ENCODE measurements at places on chromosomes 3 and 15.

DNA sequence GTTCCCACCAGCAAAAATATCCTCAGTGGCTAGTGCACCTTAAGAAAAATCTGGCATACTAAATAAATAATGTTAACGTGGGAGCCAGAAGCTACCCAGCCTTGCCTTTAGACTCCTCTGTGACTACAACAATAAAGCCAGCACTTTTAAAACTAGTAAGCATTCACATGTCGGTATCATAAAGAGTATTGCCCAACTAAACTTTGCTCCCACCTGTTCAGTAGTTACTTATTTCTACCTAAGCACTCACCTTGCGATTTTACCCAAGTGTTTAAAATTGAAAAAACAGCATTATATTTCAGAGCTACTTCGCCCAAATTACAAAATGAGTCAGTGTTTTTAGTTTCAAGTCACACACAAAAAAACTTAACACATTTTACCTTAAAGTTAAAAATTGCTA lies 12.8 kb downstream of the ALDH1L1 start:
- no peak for DNase-seq

DNA sequence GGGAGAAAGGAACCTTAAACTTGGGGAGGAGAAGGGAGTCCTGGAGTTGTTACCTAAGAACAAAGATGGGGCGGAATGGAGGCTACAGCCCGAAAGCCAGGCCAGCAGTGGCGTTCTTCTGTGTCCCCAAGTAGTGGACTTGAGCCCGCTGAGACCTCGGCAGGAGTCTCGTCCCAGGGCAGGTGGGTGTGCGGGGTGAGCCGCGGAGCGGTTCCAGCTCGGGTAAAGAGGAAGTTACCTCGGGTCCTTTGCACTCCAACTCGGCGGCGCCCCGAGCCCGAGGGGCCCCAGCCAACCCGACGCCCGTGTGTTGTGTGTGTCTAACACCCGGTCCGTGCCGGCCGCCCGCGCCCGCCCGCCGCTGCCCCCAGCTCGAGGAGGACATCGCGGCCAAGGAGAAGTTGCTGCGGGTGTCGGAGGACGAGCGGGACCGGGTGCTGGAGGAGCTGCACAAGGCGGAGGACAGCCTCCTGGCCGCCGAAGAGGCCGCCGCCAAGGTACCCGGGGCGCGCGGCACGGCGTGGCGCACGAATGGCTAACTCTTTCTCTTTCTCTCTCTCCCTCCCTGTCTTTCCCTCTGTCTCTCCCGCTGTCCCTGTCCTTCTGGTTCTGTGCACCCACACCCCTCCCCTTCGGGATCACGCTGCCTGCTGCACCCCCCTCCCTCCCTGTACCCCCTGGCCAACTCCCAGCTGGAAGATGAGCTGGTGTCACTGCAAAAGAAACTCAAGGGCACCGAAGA lies 959 bp downstream of the TPM1 start:
- DNase-seq: peak; percentile 49

DNA sequence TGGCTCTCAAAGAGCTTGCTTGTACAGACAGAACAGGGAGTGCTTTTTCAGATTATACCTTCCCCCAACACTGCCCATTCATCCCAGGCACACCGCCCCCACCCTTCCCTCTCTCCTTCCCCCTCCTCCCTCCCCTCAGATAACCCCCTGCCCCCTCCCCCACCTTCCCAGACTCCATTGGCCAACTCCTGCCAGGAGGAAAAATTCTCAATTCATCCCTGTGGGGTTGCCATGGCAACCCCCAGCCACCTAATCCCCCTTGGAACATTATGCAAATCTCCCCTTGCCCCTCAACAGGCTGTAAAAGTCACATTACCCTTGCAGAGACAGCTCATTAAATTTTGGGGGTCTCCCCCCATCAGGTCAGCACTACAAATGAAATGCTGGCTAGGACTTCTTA lies 14.3 kb downstream of the TLE3 start:
- no peak for DNase-seq

GRCh38 chr3:50807266-50807665 lies 132.5 kb downstream of the DOCK3 start:
- DNase-seq: peak; percentile 49

- no peak for DNase-seq
Measured at GRCh38 chr3:189338366-189338765, 166.6 kb downstream of the TPRG1 start.
